ENCODE measurements at places on chromosomes 7 and 10. TPM values are rescaled to one million over a fixed set of nuclear protein-coding genes. Genes with fewer than 3 reads are reported as not detected.

DNA sequence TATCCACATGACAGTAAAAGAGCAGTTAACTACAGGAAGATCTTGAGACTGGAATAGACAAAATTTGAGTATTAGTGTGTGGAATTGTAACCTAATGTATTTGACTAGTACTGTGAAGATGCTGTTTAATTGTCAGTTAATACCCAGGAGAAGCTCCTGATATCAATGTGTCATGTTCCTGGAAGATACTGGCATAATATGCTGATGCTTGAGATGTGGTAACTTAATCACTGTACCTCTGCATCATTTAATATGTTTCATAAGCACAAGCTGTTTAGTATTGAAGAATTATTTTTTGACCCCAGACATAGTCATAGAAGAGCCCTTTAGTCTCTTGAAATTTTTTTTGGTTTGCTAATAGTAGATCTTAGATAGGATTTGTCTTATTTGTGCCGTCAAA, 15.4 kb downstream of the CCSER2 start:
- DNase-seq: no peak

WEE2 gene
- total RNA-seq: not detected

C10orf71 gene
- total RNA-seq: not detected

PAOX gene
- total RNA-seq: 9.9 TPM

GRCh38 chr10:129963641-129964501, at the start of gene EBF3:
Gene EBF3, minus strand, starts transcription at chr10:129964274. Its CDS starts 506 bp downstream, at chr10:129963768.
- DNase-seq: peak; percentile 22

AOAH gene
- not detected for total RNA-seq

GDF10 gene
- total RNA-seq: not detected

CHN2 gene
- 0.21 TPM for total RNA-seq
